ENCODE measurements at places on chromosomes 3 and 15. TPM values are rescaled to one million over a fixed set of nuclear protein-coding genes. Genes with fewer than 3 reads are reported as not detected.

The SUCNR1 gene
- total RNA-seq, result 0.06 TPM

The ELL3 gene
- 1.1 TPM for total RNA-seq

The LRRC3B gene
- not detected for total RNA-seq

The ANKUB1 gene
- not detected for total RNA-seq

The FETUB gene
- 0.23 TPM for total RNA-seq

The CTXND1 gene
- not detected for total RNA-seq

The SERINC4 gene
- 0.15 TPM for total RNA-seq

The HAPLN3 gene
- total RNA-seq, result 23.6 TPM

The SLC6A6 gene
- total RNA-seq, result 81.0 TPM

The SERF2 gene
- 499 TPM for total RNA-seq

The SIDT1 gene
- 0.52 TPM for total RNA-seq

The TTLL13 gene
- 0.09 TPM for total RNA-seq

The CFAP100 gene
- total RNA-seq, result not detected

The UROC1 gene
- not detected for total RNA-seq
